ENCODE measurements at places on chromosomes 6 and 20. TPM values are rescaled to one million over a fixed set of nuclear protein-coding genes. Genes with fewer than 3 reads are reported as not detected.

PAK5 gene
- total RNA-seq, result not detected

RAET1L gene
- total RNA-seq, result not detected

GZF1 gene
- total RNA-seq, result 6.2 TPM

DNA sequence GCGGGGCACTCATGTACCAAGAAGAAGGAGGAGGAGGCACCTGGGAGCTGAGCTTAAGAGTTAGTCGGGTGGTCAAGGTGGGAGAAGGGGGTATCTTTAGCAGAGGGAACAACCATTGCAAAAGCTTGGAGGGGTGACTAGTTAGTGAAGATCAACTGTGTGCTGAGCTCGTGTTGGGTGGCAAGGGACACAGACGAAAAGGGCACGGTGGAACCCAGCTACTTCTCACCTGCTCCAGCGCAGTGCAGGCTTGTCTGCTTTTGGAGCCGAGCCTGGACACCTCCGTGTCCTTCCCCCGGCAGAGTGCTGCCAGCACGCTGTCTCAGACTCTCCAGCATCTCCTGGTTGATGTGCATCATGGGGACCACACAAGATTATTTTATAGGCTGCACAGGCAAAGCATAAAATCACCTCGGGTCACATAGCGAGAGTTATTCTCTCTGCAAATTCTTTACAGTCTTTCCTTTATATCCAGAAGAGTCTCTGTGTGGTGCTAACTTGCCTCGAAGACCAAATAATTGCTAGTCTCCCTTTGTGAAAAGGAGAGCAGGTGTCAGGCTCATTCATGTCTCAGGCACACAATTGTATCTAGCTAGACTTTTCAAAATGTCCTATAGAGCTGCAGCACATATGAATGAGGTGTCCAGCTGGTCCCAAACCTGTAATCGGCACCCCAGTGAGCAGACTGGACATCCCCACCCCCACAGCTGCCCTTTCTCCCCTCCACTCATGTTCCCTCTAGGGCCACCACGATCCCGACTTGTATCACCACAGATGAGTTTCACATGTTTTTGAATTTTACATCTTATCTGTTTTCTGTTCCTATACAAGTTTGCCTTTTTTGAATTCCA, 123.4 kb downstream of the CEBPB start:
- no peak for DNase-seq
- no peak overlapping the region for H3K27ac ChIP-seq
- H3K4me3 ChIP-seq, result no peak overlapping the region

DNA sequence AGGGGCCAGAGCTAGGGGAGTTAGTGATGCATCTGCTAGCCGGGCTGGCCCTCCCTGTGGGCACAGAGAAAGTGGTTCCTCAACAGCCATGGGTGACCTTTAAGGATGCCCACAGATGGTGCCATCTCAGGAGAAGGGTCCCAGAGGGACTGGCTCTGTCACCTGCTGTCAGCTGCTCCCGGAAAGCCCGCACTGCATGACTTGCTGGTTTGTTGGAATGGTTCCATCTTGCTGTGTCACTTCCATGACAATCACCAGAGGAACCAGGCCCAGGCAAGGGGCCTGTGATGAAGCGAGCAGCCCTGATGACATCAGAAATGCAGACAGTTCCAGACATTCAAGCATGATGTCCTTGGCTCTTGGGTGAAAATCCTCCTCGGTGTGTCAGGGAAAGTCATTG, 125.2 kb downstream of the PHACTR3 start:
- H3K4me1 ChIP-seq, result no peaks in the 10 kb centered on the region
- H3K4me3 ChIP-seq, result no peak overlapping the region
- H3K27me3 ChIP-seq, result no peaks in the 10 kb centered on the region
- H3K36me3 ChIP-seq, result no peaks in the 10 kb centered on the region
- no peak for DNase-seq

- peaks cover 26% of the 10 kb centered on the region for H3K4me1 ChIP-seq
- DNase-seq, result peak; percentile 69
- no peak overlapping the region for H3K4me3 ChIP-seq
- no peaks in the 10 kb centered on the region for H3K27me3 ChIP-seq
- no peaks in the 10 kb centered on the region for H3K36me3 ChIP-seq
These were observed 8.6 kb upstream of the LBP start for GRCh38 chr20:38337561-38338140.

DEF6 gene
- 1.5 TPM for total RNA-seq

- peak overlapping the region; percentile 14 for H3K27ac ChIP-seq
- no peaks in the 10 kb centered on the region for H3K27me3 ChIP-seq
- no peak overlapping the region for H3K4me3 ChIP-seq
- H3K4me1 ChIP-seq, result no peaks in the 10 kb centered on the region
These were observed 13.7 kb downstream of the TRAF3IP2 start for GRCh38 chr6:111591901-111592461.

PACRG gene
- 5.3 TPM for total RNA-seq

- no peaks in the 10 kb centered on the region for H3K36me3 ChIP-seq
- DNase-seq, result no peak
- H3K4me1 ChIP-seq, result no peaks in the 10 kb centered on the region
- H3K27me3 ChIP-seq, result no peaks in the 10 kb centered on the region
- H3K4me3 ChIP-seq, result peak overlapping the region; percentile 3
These were observed 113.1 kb downstream of the FYN start for GRCh38 chr6:111759836-111760785.

DNA sequence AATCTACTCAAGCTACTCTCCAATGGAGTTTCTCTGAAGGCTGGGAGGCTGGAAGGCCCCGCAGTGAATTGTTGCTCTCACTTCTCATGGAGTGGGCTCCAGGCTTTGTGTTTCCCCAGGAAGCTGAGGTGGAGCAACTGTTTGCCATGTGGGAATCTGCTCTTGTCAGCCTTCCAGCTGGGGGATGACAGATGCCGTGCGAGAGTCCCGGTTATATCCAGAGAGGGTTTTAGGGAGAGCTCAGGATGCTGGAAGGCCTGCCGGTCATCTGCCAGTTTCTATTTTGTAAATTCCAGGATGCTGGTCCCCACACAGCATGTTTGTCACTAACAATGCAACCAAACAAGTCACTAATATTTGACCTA, 98.2 kb upstream of the NAA20 start:
- DNase-seq, result no peak
- H3K4me1 ChIP-seq, result no peaks in the 10 kb centered on the region
- no peaks in the 10 kb centered on the region for H3K36me3 ChIP-seq
- no peak overlapping the region for H3K27ac ChIP-seq

NFATC2 gene
- 3.9 TPM for total RNA-seq

GRCh38 chr6:93021235-93021915, 398.0 kb downstream of the EPHA7 start:
- H3K4me3 ChIP-seq, result no peak overlapping the region
- H3K36me3 ChIP-seq, result no peaks in the 10 kb centered on the region
- no peak for DNase-seq
- no peak overlapping the region for H3K27ac ChIP-seq

DNA sequence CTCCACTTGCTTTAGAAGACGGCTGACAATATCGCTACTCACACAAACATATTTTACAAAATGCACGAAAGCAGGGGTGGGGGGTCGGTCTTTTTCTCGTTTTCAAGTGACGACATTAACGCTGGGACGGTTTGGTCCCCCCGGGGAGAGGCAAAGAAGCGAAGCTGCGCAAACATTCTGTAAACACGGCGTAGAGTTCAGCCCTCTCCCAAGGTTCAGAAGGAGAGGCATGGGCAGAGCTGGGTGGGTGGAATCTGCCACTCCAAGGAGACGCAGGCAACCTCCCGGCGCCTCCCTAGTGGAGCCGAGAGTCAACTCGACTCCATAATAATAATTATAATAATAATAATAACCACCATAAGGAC, 2.4 kb downstream of the NKX2-2 start:
- no peaks in the 10 kb centered on the region for H3K4me1 ChIP-seq
- H3K27ac ChIP-seq, result no peak overlapping the region

- no peak overlapping the region for H3K4me3 ChIP-seq
- H3K27ac ChIP-seq, result no peak overlapping the region
- no peaks in the 10 kb centered on the region for H3K4me1 ChIP-seq
- H3K27me3 ChIP-seq, result no peaks in the 10 kb centered on the region
These were observed 90.6 kb downstream of the C6orf118 start for GRCh38 chr6:165218829-165219228.

GRCh38 chr6:22003287-22003686, 293.5 kb downstream of the PRL start:
- H3K36me3 ChIP-seq, result no peaks in the 10 kb centered on the region
- DNase-seq, result no peak
- no peaks in the 10 kb centered on the region for H3K27me3 ChIP-seq
- no peaks in the 10 kb centered on the region for H3K4me1 ChIP-seq

- H3K4me3 ChIP-seq, result no peak overlapping the region
- H3K36me3 ChIP-seq, result no peaks in the 10 kb centered on the region
- DNase-seq, result peak; percentile 81
- H3K4me1 ChIP-seq, result peaks cover 5% of the 10 kb centered on the region
These were observed 38.2 kb downstream of the MICA start for GRCh38 chr6:31441365-31442267.

DNA sequence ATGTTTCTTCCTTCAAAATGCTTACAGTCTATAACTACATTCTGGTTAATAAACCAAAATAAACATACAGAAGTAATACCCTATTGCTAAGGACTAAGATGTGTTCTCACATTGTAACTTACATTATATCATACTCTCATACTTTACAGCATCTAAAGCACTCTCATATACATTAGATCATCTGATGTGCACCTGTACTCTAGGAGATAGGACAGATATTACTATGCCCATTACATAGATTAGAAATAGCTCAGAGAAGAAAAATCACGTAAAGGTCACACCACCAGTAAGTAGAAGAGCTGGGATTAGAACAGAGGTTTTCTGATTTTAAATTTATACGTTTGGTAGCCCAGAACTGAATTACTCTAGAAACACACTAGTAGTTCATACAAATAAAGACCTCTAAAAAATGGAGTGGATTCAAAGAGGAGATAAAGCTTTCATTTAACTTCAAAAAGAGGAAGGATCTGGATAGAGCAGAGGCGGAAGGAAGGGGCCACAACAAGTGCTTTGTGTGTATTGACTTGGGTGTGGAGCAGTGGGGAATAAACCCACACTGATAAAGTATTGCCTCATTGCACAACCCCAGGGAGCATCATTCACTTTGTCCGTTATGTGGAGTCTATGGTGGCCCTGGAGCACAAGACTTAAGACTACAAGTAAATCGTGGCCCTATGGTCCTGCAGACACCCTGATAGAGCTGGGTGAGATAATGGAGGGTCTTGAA, 30.9 kb downstream of the SLC2A12 start:
- no peak for DNase-seq
- no peaks in the 10 kb centered on the region for H3K36me3 ChIP-seq
- peaks cover under 1% of the 10 kb centered on the region for H3K4me1 ChIP-seq
- no peak overlapping the region for H3K4me3 ChIP-seq

BTNL2 gene
- not detected for total RNA-seq

DNA sequence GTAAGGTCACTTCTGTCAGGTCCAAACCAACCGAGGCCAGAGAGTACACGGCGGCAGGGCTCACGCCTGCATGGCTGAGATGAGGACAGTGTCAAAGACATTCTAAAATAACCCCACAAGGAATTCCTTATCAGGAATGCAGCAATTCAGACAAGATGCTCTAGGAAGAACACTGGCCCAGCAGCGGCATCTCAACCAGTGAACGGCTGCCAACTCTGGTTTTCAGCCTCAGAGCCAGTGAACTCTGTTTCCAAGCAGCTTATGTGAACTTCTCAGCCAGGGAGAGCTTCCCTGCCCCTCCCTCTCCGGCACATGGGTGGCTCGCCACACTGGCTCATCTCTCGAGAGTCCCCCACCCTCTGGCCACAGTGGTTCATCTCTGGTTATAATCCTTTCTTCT, 36.9 kb downstream of the KCNQ2 start:
- H3K36me3 ChIP-seq, result no peaks in the 10 kb centered on the region
- no peak for DNase-seq
- no peak overlapping the region for H3K4me3 ChIP-seq
- no peaks in the 10 kb centered on the region for H3K4me1 ChIP-seq
- H3K27me3 ChIP-seq, result no peaks in the 10 kb centered on the region
- no peak overlapping the region for H3K27ac ChIP-seq

RALGAPA2 gene
- total RNA-seq, result 47.5 TPM

GRCh38 chr6:4584801-4585200, 191.4 kb upstream of the CDYL start:
- no peak overlapping the region for H3K4me3 ChIP-seq
- no peak for DNase-seq
- no peaks in the 10 kb centered on the region for H3K27me3 ChIP-seq
- H3K27ac ChIP-seq, result no peak overlapping the region
- H3K4me1 ChIP-seq, result no peaks in the 10 kb centered on the region

DNA sequence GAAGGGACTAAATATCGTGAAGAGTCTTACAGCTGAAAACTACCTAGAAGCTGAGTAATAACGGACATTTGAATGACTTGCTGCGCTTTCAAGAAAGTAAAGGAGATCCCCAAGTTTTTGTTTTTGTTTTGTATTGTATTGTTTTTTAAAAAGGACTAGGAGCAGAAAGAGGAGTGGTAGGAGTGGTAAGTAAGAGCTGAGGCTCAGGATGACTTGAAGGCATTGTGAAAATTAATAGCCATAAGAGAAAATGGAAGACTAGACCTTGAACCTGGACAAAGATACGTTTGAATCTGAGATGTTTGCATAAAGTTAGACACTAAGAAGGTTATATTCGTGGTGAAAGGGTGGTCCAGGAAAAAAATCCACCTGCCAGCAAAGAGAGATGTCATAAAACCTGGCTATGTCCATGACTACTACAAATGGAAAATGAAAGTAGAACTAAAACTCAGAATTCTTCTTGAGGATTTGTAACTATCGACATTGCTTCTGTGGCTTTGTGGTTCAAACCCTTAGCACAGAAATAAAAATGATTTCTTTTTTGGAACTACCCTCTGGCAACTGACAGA, 824.8 kb upstream of the FLRT3 start:
- H3K27ac ChIP-seq, result no peak overlapping the region
- no peaks in the 10 kb centered on the region for H3K27me3 ChIP-seq
- no peak for DNase-seq
- peak overlapping the region; percentile 25 for H3K4me3 ChIP-seq
- no peaks in the 10 kb centered on the region for H3K36me3 ChIP-seq

- H3K4me3 ChIP-seq, result no peak overlapping the region
- H3K36me3 ChIP-seq, result no peaks in the 10 kb centered on the region
- no peak overlapping the region for H3K27ac ChIP-seq
- H3K27me3 ChIP-seq, result no peaks in the 10 kb centered on the region
- H3K4me1 ChIP-seq, result no peaks in the 10 kb centered on the region
These were observed 13.5 kb upstream of the PDE10A start for GRCh38 chr6:165676435-165677068.

DNA sequence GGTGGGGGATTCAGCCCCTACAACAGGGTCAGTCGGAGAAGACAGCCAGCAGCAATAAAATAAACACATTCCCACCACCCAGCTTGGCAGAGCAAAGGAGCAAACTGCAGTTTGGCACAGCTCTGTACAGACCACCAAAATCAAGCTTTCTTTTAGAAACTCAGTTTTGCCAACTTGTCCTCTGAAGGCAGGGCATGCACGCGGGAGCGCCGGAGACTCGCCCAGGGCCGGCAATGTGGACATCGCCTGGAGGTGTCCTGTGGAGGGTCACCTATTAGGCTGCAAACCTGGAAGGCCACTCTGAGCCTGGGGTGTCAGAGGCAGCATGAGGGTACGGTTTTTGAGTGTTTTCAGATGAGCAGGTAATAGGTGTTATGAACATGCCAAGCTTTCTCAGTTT, 34.7 kb downstream of the TMEM242 start:
- H3K4me3 ChIP-seq, result no peak overlapping the region
- no peaks in the 10 kb centered on the region for H3K4me1 ChIP-seq
- no peaks in the 10 kb centered on the region for H3K27me3 ChIP-seq
- no peak overlapping the region for H3K27ac ChIP-seq
- DNase-seq, result no peak

GRCh38 chr6:34679552-34680253, 16.9 kb downstream of the ILRUN start:
- no peaks in the 10 kb centered on the region for H3K27me3 ChIP-seq
- H3K36me3 ChIP-seq, result no peaks in the 10 kb centered on the region
- H3K27ac ChIP-seq, result peak overlapping the region; percentile 36
- peaks cover 51% of the 10 kb centered on the region for H3K4me1 ChIP-seq
- no peak overlapping the region for H3K4me3 ChIP-seq

CCN6 gene
- total RNA-seq, result not detected

Measured in right lobe of liver (tissue), 6 donors.